ENCODE measurements at places on chromosomes 3 and 15.

- DNase-seq: no peak
Observed at GRCh38 chr3:197249542-197249941, 48.9 kb downstream of the DLG1 start.

DNA sequence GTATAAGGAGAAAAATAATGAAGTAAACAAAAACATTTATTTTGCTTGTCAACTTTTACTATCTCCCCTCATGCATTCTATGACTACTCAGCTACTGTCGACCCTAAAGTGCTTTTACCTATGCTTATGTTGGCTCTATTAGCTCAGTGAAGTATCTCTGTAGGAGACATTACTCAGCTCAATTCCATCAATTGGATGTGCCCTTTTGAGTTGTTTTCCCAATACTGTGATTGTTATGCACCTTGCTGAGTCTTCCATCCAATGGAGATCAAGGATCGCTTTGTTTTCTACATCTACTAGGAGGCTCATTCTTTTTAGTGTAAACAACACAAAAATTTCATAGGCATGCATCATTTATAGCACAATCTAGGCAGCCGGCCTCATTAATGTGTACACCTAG lies 403.8 kb upstream of the ARL6 start:
- DNase-seq: no peak

- DNase-seq: no peak
Observed at GRCh38 chr3:34056181-34056910, 257.9 kb downstream of the PDCD6IP start.

GRCh38 chr3:17535274-17535673 lies 207.2 kb downstream of the TBC1D5 start:
- DNase-seq: no peak

GRCh38 chr3:177574222-177574856 lies 377.1 kb upstream of the TBL1XR1 start:
- DNase-seq: peak; percentile 67

GRCh38 chr3:172066880-172067796 lies 27.8 kb downstream of the FNDC3B start:
- no peak for DNase-seq

Measured in mammary epithelial cell (primary cell).